ENCODE measurements at places on chromosomes 1 and 21.

- no peak for DNase-seq
Observed at GRCh38 chr1:25867210-25867991, 8.1 kb downstream of the PAQR7 start.

- no peak for DNase-seq
Observed at GRCh38 chr1:33025180-33025569, 11.5 kb downstream of the AK2 start.

- DNase-seq: peak; percentile 32
Observed at GRCh38 chr1:100459358-100460114, 78.4 kb upstream of the GPR88 start.

- no peak for DNase-seq
Observed at GRCh38 chr1:93979040-93979717, 69.9 kb upstream of the GCLM start.

Measured in activated T-helper 1 cell treated with anti-CD3 and anti-CD28 coated beads, Interleukin-2, amount 50 U/mL, for 16 hours (primary cell).